T-helper 2 cell (primary cell): ENCODE measurements at places on chromosomes 1 and 21.

DNA sequence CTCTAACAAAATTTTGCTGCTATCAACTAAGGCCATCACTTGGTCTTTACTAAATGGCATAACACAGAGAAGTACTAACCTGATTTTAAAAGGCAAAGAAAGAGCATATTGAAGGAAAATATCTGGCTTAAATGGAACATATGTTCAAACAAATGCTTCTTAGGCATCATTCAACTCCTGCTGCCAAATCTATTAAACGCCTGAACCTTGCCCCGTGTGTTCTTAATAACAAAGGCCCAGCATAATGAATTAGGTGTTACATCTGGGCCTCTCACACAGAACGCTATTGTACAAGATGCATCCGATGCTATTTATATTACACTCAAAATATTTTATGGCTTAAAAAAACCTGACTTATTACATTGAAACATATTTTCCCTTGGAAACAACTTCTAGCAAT is 48.4 kb downstream of the B3GALNT2 start:
- no peak for DNase-seq

- no peak for DNase-seq
These were observed 54.7 kb upstream of the ZRANB2 start for GRCh38 chr1:71135571-71135970.

GRCh38 chr1:225480825-225481434 is 53.1 kb upstream of the LBR start:
- no peak for DNase-seq

- DNase-seq, result no peak
These were observed 695 bp upstream of the ALG14 start for GRCh38 chr1:95073446-95073845.
